MV-4-11 (cell line): ENCODE measurements at places on chromosomes 5 and 9.
A peak's percentile ranks its signal among the peaks of the same experiment; 100 is the strongest.

DNA sequence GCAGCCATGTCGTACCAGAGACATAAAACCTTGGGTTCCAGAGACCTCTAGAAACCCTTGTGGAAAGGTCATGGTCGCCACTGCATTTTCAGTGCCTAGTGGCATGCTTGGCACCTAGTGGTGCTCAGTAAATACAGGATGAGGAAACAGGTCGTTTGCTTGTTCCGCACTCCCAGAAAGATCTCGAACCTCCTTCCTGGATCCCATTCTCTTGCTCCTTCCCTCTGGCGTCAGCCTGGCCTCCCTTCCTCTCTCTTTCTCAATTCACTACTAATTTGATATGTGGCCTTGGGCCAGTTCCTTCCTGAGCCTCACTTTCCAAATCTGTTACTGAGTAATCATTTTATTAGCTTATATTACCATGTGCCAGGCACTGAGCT, 4.4 kb downstream of the NDST1 start:
- no peak for DNase-seq

DNA sequence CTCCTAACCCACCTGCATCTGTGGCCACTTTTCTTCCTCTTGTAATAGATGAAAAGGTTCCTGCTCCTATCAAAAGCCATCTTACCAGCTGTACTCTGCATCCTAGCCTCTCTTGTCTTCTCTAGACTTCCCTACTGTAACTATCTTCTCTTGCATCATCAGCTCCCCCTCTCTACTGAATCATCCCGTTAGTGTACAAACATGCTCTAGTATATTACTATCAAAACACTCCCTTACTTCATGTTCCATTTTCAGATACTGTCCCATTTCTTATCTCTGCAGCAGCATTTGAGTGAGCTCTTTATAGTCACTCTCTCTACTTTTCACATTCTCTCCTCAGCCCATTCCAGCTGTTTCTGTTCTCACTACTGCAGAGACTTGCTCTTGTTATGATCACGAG, 2.8 kb downstream of the SRA1 start:
- DNase-seq, result peak; percentile 43

- no peak for DNase-seq
These were observed 108.4 kb downstream of the GHR start for GRCh38 chr5:42531611-42532010.

- no peak for DNase-seq
These were observed 9.0 kb upstream of the PRR7 start for GRCh38 chr5:177437623-177438022.

GRCh38 chr5:72221099-72221498, 98.9 kb downstream of the MRPS27 start:
- no peak for DNase-seq

DNA sequence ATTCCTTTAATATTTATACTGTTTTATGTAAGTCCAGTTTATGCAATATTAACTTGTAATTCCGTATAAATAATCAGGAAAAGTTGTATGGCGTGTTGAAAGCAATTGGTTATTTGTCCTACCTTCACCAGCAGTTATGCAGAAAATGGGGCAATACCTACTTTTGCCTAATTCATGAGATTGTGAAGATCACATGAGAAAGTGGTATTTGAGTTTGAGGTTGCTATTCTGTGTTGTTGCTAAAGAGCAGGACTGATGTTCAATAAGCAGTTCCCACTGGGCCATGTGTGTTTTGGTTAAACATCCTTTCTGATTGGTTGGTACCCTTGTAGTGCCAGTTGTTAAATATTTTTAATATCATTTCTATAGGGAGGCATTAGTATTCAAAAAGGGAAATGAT, 3.2 kb downstream of the TGFBR1 start:
- peak; percentile 21 for DNase-seq

GRCh38 chr9:114263853-114264510, 58.9 kb upstream of the ORM1 start:
- DNase-seq, result no peak

GRCh38 chr5:110625376-110625999, 101.0 kb downstream of the TMEM232 start:
- peak; percentile 33 for DNase-seq

DNA sequence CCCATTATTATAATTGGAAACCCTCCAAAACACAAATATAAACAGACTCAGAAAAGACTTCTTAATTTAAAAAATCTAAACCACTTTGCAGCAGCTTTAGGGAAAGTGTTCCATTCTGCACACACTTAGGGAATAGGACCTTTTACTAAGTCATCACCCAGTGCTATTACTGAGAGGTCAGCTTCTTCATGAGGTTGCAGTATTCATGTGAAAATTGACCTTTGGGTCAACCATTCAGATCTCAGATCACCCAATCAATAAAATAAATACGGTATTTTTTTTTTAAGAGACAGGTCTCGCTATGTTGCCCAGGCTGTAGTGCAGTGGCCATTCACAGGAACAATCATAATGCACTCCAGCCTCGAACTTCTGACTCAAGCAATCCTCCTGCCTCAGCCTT, 21.8 kb downstream of the NR6A1 start:
- no peak for DNase-seq

- DNase-seq, result no peak
These were observed 136.4 kb downstream of the SLF1 start for GRCh38 chr5:94754824-94755223.

- DNase-seq, result no peak
These were observed 25.4 kb downstream of the RAD23B start for GRCh38 chr9:107308461-107308860.

GRCh38 chr9:124849801-124850200, 3.5 kb upstream of the WDR38 start:
- DNase-seq, result no peak

DNA sequence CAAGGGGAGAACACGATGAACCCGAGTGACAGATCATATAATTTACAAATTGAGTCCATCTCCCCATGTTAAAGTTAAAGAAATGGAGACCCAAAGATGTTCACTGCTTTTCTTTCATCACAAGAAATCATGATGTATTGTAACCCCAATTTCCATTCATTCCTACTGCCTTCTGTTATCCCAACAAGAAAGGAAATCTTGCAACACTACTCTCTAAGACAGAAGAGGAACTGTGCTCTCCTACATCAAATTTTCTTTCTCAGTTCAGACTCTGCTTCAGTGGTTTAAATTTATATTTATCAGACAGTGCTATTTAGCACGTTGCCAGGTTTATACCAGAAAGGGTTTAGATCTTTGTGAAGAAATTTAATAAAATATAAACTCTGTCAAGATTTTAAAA, 83.8 kb upstream of the RASA1 start:
- DNase-seq, result no peak

GRCh38 chr9:85212209-85212608, 529.5 kb downstream of the AGTPBP1 start:
- DNase-seq, result no peak

DNA sequence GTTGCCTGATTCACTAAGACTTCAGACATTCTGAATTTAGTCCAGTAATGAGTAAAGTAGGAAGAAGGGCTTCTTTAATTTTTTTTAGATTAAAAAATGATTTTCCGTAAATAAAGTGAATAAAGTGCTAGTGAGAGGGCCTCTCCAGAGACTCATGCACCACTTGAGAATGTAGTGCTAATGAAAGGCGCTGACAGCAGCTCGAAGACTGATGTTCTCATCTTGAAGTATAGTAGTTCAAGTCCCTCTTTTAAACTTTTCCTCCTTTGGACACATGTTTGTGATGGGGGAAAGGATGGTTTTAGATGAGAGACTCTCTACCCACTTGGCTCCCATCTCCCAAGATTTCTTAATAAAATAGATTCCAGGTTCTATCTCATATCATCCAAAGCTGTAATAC, 48.5 kb downstream of the G3BP1 start:
- DNase-seq, result no peak

- DNase-seq, result no peak
These were observed 83.1 kb downstream of the NLN start for GRCh38 chr5:65805089-65805488.

DNA sequence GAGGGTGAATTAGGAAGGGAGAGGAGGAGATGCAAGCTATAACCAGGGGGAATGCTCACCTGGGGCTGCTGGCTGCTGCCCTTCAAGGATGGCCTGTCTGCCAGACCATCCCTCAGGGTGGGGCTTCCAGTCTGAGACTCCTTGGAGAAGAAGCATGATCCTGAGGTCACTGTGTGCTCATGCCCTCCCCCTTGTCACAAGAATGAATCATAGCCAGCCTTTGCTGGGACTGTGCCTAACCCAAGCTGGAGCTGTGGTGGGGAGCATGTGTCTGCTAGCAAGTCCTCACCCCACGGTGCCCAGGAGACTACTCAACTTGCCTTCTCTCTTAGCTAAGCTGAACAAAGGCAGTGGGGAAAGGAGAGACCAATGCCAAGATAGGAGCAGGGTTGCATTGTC, 463.6 kb downstream of the SPOCK1 start:
- no peak for DNase-seq

DNA sequence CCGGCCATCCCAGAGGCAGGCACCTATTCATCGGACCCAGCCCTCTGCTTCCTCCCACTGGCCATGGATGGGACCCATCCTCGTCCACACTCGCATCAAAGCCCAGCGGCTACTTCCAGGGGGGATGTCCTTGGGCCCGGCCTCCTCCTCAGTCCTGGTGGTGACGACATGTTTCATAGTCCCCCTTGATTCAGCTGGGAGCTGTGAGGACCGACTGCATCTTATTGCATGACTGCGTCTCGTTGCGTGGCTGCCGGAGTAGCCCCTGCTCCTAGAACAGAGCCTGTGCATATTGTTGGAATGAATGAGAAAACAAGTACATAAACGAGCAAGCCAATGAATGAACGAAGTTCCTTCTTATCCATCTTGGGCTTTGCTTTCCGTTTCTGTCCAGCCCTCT, 12.8 kb downstream of the NCS1 start:
- no peak for DNase-seq

GRCh38 chr9:126096340-126096739, 230.3 kb upstream of the MVB12B start:
- DNase-seq, result no peak

DNA sequence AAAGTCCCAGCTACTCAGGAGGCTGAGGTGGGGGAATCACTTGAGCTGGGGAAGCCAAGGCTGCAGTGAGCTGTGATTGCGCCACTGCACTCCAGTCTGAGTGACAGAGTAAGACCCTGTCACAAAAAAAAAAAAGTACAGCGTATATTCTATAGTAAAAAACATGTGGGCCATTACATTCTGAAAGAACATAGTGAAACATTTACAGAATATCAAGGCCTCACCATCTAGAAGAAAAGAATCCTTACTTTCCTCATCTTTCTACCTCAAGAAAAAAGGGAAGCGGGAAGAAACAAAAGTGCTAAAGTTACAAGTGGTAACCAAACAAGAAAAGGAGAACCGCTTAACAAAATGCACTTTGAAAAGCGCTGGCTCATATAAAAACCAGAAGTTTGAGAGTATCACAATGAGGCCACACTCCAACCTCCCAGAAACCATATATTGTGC, 5.7 kb upstream of the SYK start:
- peak; percentile 97 for DNase-seq

GRCh38 chr9:6899274-6899673, 141.5 kb downstream of the KDM4C start:
- DNase-seq, result no peak

DNA sequence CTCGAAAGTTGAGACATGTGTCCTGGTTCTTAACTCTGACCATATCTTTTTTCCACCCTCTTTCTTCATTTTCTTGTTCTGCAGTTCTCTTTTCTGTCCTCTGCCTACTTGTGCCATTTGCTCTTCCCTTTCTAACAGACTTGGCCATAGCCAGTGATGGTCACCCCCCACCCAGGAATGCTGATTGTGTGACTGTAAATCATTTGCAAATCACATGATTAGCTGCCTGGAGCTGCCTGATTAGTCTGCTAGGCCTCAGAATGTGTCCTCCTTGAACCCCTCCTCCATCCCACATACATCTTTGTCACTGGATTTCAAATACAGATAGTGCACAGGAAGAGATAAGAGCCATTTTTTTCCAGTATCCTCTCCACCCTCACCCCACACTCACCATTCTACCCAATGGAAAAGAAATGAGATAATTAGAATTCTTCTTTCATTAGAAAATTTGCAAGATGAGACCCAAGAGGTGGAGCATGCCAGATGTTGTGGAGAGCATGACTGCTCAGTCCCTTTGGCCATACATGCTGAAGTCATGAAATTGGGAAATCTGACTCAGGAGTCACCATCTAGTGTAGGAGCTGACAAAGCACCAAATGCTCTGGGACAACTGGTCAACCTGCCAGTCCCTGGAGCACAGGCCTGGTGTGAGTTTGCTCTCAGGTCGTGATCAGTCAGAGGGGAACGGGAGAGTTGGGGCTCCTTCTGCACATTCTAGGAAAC, 538.2 kb downstream of the CCDC171 start:
- no peak for DNase-seq

GRCh38 chr5:88833371-88834130, 49.4 kb downstream of the MEF2C start:
- DNase-seq, result no peak
